Progenitor cell of endocrine pancreas (in vitro differentiated cells): ENCODE measurements at places on chromosomes 2 and 18.

GRCh38 chr2:27754831-27755230, 16.7 kb upstream of the MRPL33 start:
- no peak for DNase-seq

- no peak for DNase-seq
Measured at GRCh38 chr2:17674817-17675216, 78.8 kb downstream of the SMC6 start.

GRCh38 chr2:156147594-156148330, 184.8 kb downstream of the NR4A2 start:
- DNase-seq = no peak

DNA sequence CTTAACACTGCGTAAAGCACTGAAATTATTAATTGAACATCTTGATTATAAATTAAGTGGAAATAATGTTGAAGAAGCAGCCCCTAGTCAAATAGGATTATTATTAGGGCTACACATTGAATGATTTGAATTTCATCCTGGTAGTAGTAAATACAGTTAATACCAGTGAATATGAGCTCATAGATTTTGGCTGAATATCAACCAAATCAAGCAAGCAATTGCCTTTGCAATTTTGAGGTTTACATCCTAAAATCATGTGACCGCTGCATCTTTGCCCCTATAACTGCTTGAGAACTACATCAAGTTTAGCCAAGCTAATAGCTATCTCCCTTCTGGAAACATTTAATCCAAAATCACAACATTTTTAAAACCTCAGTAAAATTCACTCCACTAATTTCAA, 801.2 kb upstream of the PIK3C3 start:
- no peak for DNase-seq

DNA sequence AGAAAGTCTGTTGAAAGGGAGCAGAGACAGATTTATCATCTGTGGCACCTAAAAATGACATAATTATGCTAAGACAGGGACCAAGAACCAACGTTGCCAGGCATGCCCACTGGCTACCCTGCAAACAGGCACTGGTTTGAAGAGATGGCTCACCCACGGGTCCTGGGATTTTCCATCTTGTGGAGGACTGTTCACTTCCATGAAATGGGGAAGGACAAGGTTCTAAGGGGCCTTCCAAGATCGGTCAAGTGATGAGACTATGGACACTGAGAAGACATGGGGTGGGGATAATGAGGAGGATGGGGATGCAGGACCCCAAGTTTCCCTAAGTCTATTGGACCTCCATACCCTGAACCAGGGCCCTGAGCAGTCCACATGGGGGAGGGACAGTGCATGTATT, 18.9 kb downstream of the LGALSL start:
- DNase-seq = no peak

- no peak for DNase-seq
Measured at GRCh38 chr18:33735428-33735827, 157.4 kb downstream of the ASXL3 start.

DNA sequence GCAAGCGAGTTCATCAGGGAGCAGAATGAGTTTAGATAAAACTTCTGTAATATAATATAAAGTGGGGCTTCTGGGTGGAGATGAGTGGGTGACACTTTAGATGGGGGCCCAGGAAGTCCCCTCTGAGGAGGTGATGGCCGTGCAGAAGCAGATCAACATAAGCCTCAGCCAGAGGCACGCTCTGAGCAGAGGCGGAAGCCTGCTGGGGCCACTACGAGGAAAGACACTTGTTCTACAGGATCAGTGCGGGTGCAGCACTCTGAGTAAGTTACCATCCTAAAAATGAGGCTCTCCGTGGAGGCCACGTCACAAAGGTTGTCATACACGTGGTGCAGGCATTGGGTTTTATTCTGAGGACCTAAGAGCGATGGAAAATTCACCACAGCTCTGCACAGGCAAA, 22.3 kb downstream of the TMEM18 start:
- DNase-seq = no peak

- DNase-seq = no peak
Measured at GRCh38 chr2:221203125-221203524, 369.0 kb downstream of the EPHA4 start.

DNA sequence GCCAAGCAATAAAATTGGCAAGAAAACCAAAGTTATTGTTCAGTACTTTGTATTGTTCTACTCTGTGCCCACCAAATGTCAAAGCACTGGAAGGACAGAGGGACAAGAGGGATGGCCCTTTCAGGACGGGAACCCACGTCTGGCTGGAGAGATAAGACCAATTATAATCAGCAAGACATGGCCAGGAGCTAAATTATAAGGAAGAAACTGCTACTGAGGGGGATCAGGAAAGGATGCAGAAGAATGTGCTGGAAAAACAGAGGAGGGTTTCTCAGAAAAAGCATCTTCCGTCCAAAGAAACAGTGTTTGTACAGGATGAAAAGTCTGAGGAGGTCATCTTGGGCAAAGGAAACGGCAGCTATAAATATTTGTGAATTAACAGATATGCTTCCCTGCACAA, 46.4 kb upstream of the NARS1 start:
- DNase-seq = no peak

DNA sequence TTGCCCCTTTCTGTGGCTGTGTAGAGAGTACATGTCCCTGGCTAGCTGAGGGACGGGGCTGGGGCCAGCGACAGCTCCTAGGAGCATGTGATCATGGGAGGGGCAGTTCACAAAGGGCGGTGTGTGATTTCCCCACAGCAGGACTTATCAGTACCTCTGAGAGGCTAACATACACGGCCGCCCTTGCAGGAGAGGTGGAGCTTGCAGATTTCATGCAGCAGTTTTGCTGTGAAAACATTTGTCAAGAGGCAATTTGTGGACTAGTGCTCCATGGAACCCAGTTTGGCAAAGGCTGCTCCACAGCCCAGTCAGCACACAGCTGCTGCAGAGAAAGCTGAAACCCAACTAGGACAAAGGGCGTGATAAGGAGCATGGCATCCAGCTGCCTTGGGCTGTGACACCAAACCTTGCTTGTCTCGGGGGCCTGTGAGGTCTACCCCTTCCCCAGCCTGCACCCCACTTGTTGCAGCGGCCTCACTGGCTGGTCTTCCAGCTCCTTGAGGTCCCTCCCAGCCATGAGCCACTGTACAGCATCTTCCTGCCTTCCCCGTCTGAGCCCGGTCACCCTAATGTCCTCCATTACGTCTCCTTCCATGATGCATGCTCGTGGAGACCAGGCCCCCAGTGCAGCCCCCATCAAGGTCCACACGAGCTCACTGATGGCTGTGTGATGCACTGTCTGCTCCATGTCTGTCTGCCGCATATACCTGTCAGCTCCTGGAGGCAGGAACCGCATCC, 121.4 kb upstream of the HDAC4 start:
- no peak for DNase-seq

- no peak for DNase-seq
Measured at GRCh38 chr18:57733861-57734260, 69.3 kb downstream of the ATP8B1 start.

DNA sequence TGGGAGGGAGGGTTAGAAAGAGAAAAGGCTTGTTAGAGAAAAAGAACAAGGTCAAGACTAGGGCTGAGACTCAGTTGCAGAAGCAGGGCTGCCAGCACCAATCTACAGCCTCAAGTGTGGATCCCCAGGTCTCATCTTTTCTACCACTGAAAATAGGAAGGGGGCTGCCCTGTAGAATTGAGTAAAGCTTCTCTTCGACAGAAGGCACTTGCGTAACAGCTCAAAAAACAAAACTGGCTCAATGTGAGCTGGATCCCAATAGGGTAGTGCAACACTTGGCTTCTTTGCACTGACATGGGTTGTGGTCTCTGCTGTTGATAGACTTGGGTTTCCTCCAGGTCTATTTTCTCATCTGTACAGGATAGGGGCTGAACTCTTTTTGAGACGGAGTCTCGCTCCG, 1.8 kb upstream of the MPV17 start:
- no peak for DNase-seq

DNA sequence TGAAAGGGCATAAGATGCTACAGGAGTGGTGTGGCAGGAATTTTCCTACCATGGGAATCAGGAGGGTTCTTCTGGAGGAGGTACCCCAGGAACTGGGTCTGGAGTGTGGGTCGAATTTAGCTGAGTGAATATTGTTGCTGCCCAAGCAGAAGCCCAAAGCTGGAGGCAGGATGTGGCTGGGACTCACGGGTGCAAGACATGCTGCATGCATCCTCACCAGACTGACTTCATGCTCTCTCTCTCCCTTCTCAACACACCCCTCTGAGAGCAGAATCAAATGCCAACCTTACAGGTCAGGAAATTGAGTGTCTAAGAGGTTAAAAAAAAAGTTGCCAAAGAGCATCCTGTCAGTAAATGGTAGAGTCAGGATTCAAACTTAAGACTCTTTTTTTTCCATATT, 78.8 kb upstream of the TTC39C start:
- DNase-seq = no peak

GRCh38 chr2:222413295-222413911, 10.9 kb upstream of the SGPP2 start:
- DNase-seq = no peak

GRCh38 chr2:200742426-200742825, 69.3 kb upstream of the BZW1 start:
- DNase-seq = no peak

DNA sequence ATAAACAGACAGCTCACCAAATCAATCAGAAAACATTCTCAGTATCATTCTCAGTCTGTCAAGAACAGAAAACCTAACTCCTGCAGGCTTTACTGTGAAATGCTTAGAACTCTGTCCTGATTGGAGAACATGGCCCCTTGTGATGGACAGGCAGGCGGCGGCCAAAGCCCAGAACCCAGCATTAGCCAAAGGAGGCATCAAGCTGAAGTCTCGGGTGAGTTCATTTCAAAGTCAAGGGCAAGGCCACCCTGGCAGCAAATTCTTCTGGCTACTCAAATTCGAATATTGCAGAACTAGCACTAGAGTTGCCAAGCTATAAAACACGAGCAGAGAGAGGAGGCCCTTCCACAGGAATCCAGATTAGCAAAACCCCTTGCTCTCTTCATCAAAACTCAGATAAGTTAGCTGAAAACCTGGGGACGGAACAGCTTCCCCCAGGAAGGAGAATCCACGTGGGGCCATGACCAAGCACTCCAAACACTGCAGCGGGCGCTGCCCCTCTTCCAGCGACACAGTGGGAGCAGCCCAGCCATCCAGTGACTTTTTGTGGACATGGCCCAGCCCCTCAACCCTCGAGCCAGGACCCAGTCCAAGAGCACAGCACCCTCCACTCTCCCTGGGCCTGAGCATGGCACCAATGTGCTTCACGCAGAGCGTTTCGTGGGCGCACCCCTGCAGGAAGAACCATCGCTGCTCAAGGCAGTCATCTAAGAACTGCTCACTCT, 98.6 kb downstream of the HDAC4 start:
- no peak for DNase-seq

- DNase-seq = no peak
Measured at GRCh38 chr2:70686577-70687460, 81.2 kb downstream of the ADD2 start.

DNA sequence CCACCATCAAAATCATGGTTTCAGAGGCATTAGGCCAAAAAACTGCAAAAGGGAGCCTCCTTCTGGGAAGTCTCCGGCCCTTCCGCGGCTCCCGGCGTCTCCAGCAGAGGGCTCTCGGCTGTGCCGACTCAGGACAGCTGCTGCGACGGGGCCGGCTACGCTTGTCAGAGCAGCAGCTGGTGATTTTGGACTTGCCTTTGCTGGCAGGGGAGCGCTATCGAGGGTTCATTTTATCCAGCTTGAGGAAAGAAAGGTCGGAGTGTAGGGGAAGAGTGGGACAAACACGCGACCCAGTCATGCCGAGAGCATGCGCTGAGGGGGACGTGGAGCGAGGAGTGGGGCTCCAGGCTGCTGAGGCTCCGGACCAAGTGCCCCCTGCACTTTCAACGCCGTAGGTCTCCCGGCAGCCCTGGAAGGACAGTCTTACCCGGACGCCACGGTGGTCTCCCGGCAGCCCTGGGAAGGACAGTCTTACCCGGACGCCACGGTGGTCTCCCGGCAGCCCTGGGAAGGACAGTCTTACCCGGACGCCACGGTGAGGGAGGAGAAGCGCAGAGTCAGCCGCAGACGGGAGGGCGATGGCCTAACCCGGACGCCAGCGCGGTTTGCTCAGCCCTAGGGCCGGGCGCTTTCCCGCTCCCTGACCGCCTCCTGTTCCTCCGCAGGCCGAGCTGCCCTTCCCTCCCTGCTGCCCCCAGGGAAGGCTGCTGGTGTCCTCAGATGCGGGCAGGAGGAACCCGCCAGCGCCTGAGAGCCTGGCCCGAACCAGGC, 21.7 kb downstream of the DDX18 start:
- peak; percentile 69 for DNase-seq

DNA sequence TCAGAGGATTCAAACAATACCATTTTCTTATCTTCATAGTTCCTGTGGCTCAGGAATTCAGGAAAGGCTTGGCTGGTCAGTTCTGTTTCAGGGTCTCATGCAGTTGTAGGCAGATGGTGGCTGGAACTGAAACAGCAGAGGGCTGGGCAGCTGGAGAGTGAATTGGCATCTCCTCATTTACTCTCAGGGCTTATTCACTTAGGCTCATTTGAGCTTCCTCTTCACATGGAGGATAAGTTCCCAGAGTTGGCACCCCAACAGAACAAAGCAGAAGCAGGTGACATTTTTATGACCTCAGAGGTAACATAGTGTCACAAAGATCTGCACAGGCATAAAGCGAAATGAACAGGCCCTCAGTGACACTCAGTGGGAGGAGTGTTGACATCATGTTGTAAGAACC, 66.1 kb downstream of the RBBP8 start:
- no peak for DNase-seq

GRCh38 chr18:3283908-3284307, 22.0 kb downstream of the MYL12B start:
- DNase-seq = no peak

- no peak for DNase-seq
Measured at GRCh38 chr18:11047156-11047555, 102.2 kb downstream of the PIEZO2 start.

- DNase-seq = no peak
Measured at GRCh38 chr2:38163006-38163405, 87.1 kb upstream of the CYP1B1 start.

- peak; percentile 26 for DNase-seq
Measured at GRCh38 chr2:101012706-101013181, 10.7 kb downstream of the RPL31 start.

GRCh38 chr2:114065731-114066130, 175.8 kb downstream of the ACTR3 start:
- DNase-seq = no peak

- DNase-seq = no peak
Measured at GRCh38 chr2:45103351-45104345, 94.4 kb upstream of the SIX2 start.

GRCh38 chr18:74534150-74534969, at the start of gene CNDP1:
TSS of gene CNDP1 (plus strand) at chr18:74534500. CDS start at chr18:74534668, 168 bp downstream.
- no peak for DNase-seq

DNA sequence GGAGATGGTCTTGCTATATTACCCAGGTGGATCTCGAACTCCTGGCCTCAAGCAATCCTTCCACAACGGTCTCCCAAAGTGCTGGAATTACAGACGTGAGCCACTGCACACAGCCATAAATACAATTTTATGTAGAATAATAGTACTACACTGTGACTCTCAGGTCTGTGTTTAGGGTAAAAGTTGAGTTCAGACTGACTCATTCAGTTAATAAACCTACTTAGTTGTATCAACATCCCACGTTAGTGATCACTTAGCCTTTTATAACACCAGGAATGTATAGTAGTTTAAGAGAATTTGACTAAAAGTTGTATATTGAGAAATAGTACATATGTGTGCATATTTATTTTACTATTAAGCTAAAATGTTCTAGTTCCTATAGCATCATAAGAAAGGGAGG, 237.5 kb downstream of the PHLPP1 start:
- no peak for DNase-seq
